ENCODE measurements at places on chromosomes 5 and 9.

GRCh38 chr5:67483453-67484030 is 286.9 kb upstream of the CD180 start:
- no peak for DNase-seq

GRCh38 chr9:35470894-35471293 is 19.0 kb upstream of the RUSC2 start:
- DNase-seq = no peak

DNA sequence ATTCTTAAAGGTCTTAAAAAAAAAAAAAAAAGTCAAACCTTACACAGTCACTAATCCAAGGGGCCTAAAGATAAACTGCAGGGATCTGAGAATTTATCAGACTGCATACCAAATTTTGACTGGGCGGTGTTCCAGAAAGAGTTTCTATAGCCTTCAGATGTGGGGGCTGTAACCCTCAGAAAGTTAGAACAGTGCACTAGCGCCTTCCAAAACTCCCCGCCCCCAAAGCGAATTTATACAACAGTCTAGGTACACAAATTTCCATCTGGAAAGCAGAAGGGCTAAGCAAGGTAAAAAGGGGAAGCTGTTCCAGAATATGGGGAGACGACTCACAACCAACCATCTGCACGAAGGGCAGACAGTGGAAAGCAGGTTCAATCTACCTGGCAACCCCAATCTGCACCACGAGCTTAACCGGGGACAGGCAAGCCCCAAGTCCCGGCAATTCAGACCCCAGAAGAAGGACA is 813 bp downstream of the ERMP1 start:
- DNase-seq = no peak

DNA sequence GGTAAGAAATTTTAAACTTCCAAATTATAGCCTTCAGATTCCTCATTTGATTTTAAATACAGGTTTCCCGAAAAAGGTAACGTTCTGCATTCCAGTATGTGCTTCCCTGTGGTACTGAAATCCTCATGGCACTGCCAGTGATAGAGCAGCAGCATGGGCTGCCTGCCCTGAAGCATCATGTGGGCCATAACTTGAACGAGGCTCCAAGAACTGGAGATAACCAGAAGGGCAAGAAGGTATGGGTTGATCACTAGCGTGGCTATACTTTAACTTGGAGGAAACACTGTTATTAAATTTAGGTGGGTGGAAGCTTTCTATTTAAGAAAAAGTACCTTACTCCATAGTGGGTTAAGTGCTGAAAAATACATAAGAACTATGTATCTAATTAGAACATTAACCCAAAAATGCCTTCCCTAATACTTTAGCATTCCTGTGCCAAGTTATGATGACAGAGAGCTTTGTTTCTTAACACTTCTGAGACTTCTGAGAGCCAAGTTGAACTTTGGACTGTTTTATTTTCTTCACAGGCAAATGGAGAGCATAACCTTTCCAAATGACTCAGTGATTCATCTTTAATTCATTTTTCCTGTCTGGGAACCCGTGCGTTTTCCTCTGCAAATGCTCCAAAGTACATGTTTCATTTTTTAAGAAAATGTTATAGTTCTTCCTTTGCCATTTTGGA is 191.5 kb upstream of the GNA14 start:
- DNase-seq = no peak

- no peak for DNase-seq
Measured at GRCh38 chr5:56900858-56901578, 8.4 kb upstream of the SETD9 start.

GRCh38 chr5:56881571-56881970 is 27.8 kb upstream of the SETD9 start:
- DNase-seq = no peak
